Inflammatory macrophage (primary cell): ENCODE measurements at places on chromosomes 6 and 20.

DNA sequence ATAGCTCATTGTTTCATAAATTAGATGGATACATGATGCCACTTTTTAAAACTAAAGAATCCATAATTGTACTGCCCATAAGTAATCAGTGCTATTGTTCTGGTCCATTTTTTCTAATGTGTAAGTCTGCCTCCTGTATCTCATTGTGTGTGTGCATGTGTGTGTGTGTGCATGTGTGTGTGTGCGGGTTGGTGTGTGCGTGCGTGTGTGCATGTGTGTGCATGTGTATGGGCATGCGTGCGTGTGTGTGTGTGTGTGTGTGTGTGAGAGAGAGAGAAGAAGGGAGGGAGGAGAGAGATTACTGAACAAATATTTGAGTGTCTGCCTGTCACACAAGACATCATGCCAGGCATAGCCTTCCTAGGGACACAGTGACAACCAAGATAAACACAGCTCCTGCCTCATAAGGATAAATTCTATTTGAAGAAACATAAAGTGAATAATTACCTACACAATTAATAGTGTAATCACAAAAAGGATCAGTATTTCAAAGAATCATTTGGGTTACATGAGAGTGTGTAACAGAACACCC, 33.2 kb upstream of the RPS6KA2 start:
- DNase-seq = no peak

DNA sequence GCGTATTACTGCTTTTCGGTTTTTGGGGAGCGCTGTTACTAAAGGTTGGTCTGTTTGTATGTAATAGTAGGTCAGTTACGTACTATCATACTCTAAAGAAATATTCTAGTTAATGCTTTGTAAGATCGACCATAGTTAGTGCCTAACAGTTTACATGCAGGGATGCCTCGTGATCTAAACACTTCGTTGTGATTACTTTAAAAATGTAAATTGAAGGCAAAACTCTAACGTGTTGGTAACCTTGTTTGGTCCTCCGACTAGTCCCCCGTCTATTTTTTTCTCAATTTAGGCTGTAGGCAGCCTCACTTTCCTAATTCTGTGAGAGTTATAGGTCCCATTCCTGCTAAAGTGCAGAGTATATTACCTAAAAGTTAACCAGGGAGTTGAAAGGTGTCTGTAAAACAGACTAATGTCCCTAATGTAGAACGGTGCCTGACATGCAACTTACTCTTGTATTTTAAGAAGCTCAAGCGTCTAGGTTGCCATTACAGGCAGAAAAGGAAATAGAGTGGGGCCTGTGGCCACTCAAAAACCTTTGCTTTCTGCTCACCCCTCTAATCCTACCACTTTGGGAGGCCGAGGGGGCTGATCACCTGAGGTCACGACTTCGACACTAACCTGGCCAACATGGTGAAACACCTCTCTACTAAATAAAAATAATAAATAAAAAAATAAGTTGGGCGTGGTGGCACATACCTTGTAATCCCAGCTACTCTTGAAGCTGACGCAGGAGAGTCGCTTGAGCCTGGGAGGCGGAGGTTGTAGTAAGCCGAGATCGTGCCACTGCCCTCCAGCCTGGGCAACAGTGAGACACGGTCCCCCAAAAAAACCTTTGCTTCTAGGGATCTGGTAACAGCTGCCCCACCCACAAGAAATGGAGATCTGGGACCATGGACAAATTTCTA, 37.8 kb downstream of the HFE start:
- peak; percentile 34 for DNase-seq

- DNase-seq = peak; percentile 21
These were observed 12.1 kb upstream of the PFDN4 start for GRCh38 chr20:54195483-54196472.

- DNase-seq = no peak
These were observed 7.1 kb upstream of the E2F1 start for GRCh38 chr20:33693289-33693688.

DNA sequence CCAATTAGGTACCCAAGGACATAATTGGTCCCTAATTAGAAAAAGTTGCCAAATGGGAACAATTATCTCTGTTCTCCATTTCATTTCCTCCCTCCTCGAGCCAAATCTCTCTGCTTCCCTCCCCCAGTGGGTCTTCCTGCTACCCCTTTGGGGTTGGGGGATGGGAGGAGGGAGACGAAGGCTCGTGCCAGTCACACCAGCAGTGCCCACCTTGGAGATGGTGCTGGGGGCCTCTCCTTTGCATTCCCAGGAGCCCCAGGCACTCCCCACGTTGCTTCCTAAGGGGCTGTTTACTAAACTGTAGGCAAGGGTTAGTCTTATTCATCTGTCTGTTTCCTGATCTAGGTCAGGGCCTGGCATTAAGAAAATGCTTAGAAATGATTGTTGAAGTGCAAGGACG, 33.1 kb downstream of the MDFI start:
- no peak for DNase-seq

- DNase-seq = no peak
These were observed 744.1 kb upstream of the GJE1 start for GRCh38 chr6:141388666-141389065.

DNA sequence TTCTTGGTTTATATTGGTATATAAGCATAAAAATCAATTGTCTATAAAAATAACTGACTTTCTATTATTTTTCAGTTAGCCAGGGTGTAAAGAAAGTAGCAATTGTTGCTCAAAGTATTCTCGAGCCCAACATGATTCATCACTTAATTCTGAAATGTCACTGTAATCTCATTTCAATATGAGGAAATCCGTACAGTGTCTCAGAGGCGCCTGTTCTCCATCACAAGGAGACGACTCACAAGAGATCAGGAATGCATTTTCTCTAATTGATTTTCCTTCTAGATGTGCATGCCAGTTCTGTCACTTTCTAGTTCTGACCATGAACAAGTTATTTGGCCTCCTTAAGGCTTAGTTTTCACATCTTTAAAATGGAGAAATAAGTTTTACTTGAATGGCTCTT, 753.1 kb downstream of the MAFB start:
- DNase-seq = peak; percentile 6

DNA sequence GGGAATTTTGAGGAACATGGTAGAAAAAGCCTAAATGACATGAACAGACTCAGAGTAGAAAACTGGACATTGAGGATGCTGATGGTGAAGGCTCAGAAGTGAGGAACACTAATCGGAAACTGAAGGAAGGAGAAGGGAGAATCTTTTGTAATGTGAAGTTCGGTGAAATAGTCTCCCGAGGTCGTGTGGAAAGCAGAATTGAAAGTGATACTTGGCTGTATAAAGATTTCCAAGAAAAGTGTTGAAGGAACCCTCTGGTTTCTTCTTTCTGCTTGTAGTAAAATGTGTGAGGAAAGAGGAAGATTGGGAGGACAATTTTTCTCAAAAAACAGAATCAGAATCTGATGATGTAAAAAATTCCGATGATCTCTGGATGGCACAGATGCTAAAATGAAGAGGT, 115.4 kb downstream of the LAMP5 start:
- DNase-seq = peak; percentile 70

DNA sequence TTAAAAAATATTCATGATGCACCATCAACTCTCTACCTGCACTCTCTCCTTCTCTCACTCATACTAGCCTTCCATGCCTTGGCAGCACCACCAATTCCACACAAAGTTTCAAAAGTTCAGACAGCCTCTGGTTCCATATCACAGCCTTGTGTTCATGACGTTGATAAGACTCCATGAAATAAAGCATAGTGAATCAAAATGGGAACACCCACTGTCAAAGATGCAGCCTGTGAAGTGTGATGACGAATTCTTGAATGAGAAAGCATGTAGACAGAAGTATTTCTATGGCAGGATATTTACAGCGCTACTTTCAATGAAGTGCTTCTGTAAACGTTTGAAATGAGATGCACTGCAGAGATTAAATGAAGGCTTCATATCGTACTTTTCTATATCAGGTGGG, 77.3 kb upstream of the FERMT1 start:
- no peak for DNase-seq
